H4 (cell line): ENCODE measurements at places on chromosomes 2 and 18. TPM values are rescaled to one million over a fixed set of nuclear protein-coding genes. Genes with fewer than 3 reads are reported as not detected.

Gene CXCR2
- not detected in 2 replicates for total RNA-seq

Gene DYNAP
- total RNA-seq, result not detected in 2 replicates

Gene SP5
- total RNA-seq, result not detected in 2 replicates

Gene RIT2
- total RNA-seq, result 2.1 and 5.1 TPM in 2 replicates

Gene FBXO15
- total RNA-seq, result 0.41 TPM in 1 of 2 replicates, not detected in the other

Gene DGUOK
- 110 and 150 TPM in 2 replicates for total RNA-seq

Gene SERPINB10
- 1.0 TPM in 1 of 2 replicates, not detected in the other for total RNA-seq

Gene PFN4
- total RNA-seq, result 0.72 and 1.1 TPM in 2 replicates

DNA sequence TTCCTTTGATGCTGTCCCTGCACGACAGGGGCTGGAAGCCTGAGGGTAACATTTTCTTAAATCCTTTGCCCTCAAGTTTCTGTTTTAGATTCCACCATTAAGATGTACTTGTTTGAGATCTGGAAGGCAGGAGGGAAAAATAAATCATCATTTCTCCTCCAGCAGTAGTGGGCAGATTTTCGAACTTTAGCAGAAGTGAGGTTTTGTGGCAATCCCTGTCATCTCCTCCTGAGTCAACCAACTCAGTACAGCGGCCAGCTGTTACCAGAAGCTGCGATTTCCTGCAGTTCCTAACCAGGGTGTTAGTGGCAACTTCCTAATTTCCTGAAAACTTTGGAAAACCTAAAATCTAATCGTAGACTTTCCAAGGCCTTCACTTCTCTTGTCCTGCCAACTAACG lies 517.2 kb upstream of the ACVR2A start:
- no peak for DNase-seq

DNA sequence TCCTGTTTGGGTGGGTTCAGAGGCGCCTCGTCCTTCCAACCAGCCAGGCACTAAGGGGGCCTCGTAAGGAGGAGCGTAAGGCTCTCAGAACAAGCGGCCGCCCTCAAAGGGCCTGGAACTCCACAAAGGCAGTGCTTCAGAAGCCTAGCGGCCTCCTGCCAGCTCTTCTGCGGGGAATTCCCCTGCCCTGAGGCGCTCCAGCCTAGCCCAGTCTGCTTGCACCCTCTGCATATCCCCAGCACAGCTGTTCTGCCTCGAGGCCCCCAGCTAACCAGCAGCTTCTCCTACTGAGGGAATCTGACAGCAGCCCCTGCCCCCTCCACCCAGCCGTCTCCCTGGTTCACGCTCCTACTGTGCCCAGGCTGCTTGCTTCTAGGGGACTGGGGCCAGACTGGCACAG lies 265.9 kb downstream of the TFCP2L1 start:
- no peak for DNase-seq

DNA sequence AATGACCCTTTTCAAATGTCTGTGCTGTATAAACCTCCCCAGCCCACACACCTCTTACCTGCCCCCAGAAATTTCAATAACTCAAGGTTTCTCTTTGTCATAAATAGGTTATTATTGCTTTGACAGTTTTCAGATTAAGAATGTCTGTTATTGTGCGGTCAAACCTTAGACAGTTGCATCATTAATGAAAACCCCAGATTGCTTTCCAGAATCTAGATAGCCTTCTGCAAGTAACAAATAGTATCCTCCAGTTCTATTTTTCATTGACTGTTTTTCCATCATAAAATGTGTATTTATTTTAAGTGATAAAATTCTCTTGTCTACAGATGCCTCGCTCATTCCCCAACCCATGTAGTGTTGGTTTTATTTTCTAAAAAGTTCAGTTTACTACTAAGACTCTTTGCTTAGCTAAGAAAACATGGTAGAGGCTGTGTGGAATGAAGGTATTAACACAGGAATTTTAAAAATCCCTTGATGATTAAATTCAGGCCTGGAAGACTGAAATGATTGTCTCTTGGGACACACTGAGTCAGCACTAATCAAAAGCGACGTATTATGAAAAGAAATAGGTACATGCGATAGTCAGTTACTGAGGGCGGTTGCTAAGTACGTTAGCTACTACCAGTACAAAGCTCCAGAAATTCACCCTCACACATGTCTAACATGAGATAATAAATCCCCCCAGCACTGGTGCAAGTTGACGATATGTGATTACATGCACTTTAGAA lies 38.4 kb upstream of the ITGAV start:
- no peak for DNase-seq

GRCh38 chr2:74540291-74540690 lies 10.6 kb downstream of the HTRA2 start:
- no peak for DNase-seq

GRCh38 chr2:100541404-100541803 lies 21.4 kb upstream of the PDCL3 start:
- no peak for DNase-seq

DNA sequence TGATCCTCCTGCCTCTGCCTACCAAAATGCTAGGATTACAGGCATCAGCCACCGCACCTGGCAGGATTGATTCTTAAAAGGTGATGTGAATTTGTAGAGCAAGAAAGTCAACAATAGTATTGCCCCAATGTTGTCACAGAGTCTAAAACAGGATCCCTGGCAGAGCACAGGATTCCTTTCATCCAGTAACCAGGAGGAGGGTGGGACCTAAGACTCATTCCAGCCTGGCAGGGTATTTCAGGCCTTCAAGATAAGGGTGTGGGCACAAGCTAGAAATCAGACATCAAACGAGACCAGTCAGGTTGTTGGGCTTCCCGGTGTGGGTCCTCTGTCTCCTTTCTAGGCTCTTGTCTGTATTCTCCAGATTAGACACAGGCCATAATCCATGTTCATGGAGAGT lies 511.4 kb downstream of the BCL11A start:
- DNase-seq, result no peak

DNA sequence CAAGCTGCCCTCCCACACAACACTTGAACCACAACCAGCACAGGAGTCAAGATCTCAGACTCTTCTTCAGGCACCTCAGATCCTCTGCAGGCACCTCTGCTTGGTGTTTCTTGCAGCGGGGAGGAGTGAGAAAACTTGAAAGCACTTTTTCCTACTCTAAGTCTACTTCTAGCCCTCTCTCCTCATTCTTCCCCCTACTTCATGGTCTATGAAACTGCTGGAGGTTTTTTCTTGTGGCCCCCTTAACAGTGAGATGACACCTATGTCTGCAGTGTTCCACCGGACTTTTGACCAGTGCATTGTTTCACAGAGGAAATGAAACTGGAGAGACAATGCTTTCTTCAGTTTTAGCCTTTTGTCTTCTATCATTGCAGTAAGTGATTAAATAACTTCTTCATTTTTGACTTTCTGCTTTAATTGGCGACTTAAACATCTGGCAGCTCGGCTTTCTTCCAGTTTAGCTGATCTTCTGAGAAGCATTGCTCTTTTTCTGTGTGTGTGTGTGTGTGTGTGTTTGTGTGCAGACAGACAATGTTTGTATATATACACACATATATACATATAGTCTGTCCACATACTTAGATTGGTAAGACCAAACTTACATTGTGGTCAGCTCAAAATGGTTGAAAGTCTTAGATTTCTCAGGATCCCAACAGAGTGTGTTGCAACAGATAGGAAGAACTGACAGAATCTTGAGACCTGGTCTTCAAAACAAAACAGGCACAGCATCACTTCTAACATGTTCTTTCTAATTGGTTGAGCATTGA lies 1474.0 kb upstream of the TMEFF2 start:
- no peak for DNase-seq

GRCh38 chr18:37564711-37565100 lies 892 bp downstream of the CELF4 start:
- peak; percentile 41 for DNase-seq

- peak; percentile 55 for DNase-seq
These were observed 249.0 kb downstream of the TRIB2 start for GRCh38 chr2:12965540-12966269.

DNA sequence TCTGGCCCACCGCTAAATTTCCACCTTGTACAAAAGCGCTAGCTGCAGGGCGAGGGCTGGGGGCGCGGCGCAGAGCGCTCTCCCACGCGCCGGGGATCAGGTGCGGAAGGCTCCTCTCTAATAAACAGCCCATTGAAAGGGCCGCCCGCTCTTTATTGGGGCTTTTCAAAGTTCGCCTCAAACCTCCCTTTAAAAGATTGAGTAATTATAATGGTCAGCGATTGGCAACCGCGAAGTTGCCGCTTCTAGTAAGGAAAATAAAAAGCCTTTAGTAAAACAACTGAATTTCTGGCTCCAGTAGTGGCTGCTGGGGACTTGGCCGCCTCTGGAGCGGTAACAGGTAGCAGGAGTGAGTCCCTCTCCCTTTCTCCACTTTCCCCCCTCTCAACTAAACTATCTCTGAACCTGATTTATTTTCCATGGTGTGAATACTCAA lies 755 bp downstream of the NEUROD1 start:
- no peak for DNase-seq

DNA sequence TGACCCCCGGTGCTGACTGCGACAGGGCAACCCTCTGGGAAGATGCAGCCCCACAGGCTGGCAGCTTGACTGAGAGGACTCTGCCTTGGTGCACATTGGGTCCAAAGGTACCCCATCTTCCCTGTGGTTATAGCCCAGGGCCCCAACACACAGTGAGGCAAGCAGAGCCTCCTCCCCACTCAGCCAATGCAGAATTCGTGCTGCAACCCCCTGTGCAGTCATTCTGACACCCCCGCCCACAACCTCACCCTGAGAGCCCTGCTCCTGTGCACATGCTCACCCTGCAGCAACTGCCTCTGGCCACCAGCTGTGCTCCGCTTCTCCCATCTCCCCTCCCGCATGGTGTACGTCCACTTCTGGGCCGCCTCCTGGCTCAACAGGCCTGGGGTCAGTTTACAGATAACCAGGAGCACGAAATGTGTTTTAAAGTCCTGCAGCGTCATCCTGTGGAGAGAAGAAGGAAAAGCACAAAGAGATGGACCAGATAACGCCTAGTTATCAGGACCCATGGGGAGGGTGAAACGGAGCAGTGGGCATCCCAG lies 24.4 kb downstream of the CAPN14 start:
- DNase-seq, result no peak

GRCh38 chr2:237097326-237097910 lies 11.7 kb downstream of the COPS8 start:
- DNase-seq, result no peak

DNA sequence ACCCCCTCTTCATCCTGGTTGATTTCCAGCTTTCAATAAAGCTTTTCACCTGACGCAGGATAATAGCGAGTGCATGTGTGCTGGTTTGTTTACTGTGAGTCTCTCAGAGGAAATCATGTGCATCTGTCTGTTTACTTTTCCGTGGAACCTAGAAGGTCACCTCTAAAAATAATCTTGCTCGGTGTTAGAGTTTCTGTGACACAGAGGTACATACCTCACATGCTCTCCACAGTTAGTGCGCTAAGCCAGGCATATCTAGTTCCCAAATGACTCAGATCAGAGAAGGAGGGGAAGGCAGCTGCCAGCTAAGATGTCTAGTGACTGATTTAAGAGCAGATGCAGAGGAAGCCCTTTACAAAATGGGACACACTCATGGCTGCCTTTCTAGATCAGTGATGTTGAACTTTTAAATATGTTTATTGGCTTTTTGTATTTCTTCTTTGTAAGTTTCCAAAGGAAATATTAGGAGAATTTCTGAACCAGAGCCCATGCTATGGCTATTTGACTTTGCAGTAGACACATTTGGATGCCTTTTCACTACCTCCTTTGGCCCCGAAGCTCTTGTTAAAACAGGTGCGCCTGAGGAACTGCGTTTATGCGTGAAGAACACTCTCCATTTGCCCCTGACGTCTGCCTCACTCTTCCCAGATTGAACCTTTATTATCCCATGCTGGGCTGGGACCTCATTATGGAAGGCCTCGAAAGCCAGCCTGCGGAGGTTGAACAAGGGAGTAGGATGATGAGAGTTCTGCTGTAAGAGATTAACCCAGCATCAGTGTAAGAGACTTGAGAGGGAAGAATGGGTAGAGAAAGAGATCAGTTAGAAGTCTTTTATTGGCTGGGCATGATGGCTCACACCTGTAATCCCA lies 145.6 kb downstream of the FAM161A start:
- peak; percentile 51 for DNase-seq

- DNase-seq, result no peak
These were observed 88.4 kb downstream of the ACTR2 start for GRCh38 chr2:65316072-65316471.

- no peak for DNase-seq
These were observed 3.2 kb upstream of the TTN start for GRCh38 chr2:178810422-178810821.

GRCh38 chr18:49160079-49160930 lies 209.5 kb upstream of the SMAD7 start:
- DNase-seq, result no peak

GRCh38 chr2:190344276-190344827 lies 963 bp downstream of the INPP1 start:
- peak; percentile 40 for DNase-seq

GRCh38 chr2:239275044-239275685 lies 125.7 kb downstream of the HDAC4 start:
- peak; percentile 96 for DNase-seq

- DNase-seq, result no peak
These were observed 41.8 kb upstream of the AFF3 start for GRCh38 chr2:100184055-100184737.

DNA sequence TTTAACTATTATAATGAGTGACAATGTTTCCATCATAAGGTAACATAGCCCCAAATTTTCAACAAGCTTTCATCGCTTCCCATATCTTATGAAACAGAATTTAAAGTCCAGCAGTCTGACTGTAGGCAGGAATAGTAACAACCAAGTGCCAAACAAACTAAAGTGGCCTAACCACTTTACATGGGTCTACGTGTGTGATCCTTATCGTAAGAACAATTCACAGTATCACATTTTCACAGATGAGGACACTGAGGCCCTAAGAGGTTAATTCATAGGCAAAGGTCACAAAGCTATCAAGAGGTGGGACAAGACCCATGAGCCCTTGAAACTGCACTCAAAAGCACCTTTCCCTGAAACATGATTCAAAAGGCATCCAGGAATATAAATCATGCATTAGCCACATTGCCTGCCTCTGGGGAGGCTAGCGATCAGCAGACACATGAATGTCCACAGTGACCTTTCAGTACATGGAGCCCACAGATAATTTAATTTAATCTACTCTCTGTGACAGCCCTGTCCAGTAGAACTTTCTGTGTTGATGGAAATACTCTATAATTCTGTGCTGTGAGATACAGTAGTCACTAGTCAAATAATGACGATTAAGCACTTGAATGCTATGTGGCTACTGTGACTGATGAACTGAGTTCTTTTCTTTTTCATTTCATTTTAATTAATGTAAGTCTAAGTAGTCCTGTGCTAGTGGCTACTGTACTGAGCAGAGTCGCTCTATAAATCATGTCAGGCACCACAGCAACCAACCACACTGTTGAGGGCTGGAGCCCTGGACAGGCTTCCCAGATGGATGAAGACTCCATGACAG lies 30.3 kb downstream of the KIDINS220 start:
- no peak for DNase-seq

DNA sequence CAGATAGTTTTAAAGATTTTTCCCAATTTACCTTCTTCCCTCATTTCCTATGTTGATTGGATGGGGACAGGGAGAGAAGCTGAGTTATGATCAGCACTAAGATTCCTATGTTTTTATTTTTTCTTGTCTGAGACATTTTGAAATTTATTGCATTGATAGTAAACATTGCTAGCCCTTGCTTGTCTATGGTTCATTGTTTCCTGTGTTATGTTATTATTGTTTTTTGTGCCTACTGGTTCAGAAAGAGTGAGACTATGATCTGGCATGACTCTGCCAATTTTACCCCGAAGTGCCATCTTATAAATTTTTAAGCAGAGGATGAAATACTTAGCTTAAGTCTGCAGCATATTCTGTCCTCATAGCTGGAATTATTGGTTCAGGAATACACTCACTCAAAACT lies 478.5 kb downstream of the MBD2 start:
- DNase-seq, result no peak

- DNase-seq, result peak; percentile 28
These were observed 107.0 kb upstream of the SLC35G4 start for GRCh38 chr18:11502368-11502767.
